Activated T-helper 1 cell treated with Interleukin-2 at 50 U/mL for 16 hours (primary cell): ENCODE measurements at places on chromosomes 11 and 22.

GRCh38 chr22:50260434-50260800 is 1.1 kb downstream of the MAPK12 start:
- DNase-seq = no peak

GRCh38 chr11:72235351-72236057 is 8.5 kb downstream of the PHOX2A start:
- no peak for DNase-seq

DNA sequence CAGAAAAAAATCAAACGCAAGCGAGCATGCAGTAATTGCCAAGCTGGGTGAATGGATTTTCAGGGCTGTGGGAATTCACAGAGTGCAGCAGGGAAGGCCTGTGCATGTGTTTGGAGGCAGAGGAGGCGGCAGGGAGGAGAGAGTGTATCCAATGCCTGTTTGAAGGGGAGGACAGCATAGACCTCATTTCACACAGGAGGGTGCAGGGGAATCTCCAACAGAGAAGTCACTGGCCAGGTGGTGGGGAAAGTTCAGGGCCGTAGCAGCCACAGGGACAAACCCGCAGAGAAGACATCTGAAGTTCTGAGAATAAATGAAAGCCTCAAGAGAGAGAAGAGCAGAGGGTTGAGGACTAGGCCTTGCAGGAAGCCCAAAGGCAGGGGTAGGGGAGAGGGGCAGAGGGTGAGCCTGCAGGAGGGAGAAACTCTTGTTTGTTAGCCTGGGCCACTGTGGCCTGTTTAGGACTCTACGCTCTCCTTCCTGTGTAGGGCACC is 19.2 kb upstream of the KDM2A start:
- DNase-seq = no peak

DNA sequence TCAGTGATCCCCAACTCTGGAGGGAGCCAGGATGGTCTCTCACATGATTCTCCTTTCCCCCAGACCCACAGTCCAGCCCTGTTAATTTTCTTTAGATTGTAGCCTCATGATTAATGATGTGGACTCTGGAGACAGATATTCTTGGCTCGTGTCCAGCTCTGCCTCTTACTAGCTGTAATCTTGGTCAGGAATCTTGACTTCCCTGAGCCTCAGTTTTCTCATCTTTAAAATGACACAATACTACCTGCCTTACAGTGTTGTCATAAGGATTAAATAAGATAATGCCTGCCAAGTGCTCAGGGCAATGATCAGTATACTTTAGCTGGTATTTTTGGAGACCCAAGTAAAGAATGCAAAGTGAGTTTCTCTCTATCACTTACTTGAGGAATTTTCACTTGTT is 60.0 kb downstream of the SPECC1L start:
- no peak for DNase-seq

- DNase-seq = no peak
Measured at GRCh38 chr11:57249384-57250319, 12.6 kb upstream of the APLNR start.
